ENCODE measurements at places on chromosomes 2 and 18. TPM values are rescaled to one million over a fixed set of nuclear protein-coding genes. Genes with fewer than 3 reads are reported as not detected.

Gene ACTR2
- total RNA-seq, result 223 TPM

Gene TUBA4B
- not detected for total RNA-seq

Gene REG3A
- not detected for total RNA-seq

Gene UGT1A5
- not detected for total RNA-seq

Gene SERPINB5
- total RNA-seq, result not detected

GRCh38 chr18:35236571-35237363 is 4.1 kb upstream of the ZNF397 start:
- no peaks in the 10 kb centered on the region for H3K36me3 ChIP-seq
- H3K27ac ChIP-seq, result no peak overlapping the region
- no peak overlapping the region for H3K4me3 ChIP-seq
- H3K27me3 ChIP-seq, result no peaks in the 10 kb centered on the region
- no peaks in the 10 kb centered on the region for H3K4me1 ChIP-seq

GRCh38 chr2:106996171-106996769 is 110.3 kb upstream of the ST6GAL2 start:
- no peak for DNase-seq
- H3K4me3 ChIP-seq, result no peak overlapping the region
- H3K36me3 ChIP-seq, result no peaks in the 10 kb centered on the region
- H3K27ac ChIP-seq, result peak overlapping the region; percentile 23
- H3K4me1 ChIP-seq, result peaks cover 6% of the 10 kb centered on the region
- no peaks in the 10 kb centered on the region for H3K27me3 ChIP-seq

DNA sequence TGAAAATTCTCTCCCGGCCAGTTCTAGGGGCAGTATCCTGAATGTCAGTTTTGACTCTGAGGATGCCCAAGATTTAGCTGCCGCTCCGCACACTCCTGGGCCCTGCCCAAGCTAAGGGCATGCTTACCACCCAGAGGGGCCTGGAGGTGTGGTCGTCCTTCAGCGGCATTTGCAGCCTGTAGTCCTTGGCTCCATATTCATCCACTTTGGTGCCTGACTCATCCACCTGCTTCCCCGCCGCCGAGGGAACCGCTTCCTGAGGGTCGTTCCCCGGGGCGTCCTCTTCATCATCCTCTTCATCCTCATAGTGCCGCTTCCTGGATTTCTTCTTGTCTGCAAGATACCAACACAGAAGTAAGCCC is 577 bp downstream of the ERCC3 start:
- peaks cover 8% of the 10 kb centered on the region for H3K4me1 ChIP-seq
- peak overlapping the region; percentile 52 for H3K27ac ChIP-seq

GRCh38 chr2:67828066-67828465 is 234.7 kb downstream of the C1D start:
- no peak overlapping the region for H3K4me3 ChIP-seq
- DNase-seq, result no peak
- H3K36me3 ChIP-seq, result no peaks in the 10 kb centered on the region
- H3K27me3 ChIP-seq, result peaks cover 2% of the 10 kb centered on the region
- H3K27ac ChIP-seq, result no peak overlapping the region
- no peaks in the 10 kb centered on the region for H3K4me1 ChIP-seq

GRCh38 chr2:9830685-9831410 is 12.4 kb upstream of the TAF1B start:
- no peak for DNase-seq
- peaks cover 4% of the 10 kb centered on the region for H3K27me3 ChIP-seq
- no peak overlapping the region for H3K4me3 ChIP-seq
- no peaks in the 10 kb centered on the region for H3K4me1 ChIP-seq

GRCh38 chr2:32229635-32230034 is 35.1 kb downstream of the NLRC4 start:
- DNase-seq, result no peak
- H3K4me1 ChIP-seq, result peaks cover 9% of the 10 kb centered on the region
- H3K4me3 ChIP-seq, result no peak overlapping the region
- peaks cover 5% of the 10 kb centered on the region for H3K36me3 ChIP-seq

DNA sequence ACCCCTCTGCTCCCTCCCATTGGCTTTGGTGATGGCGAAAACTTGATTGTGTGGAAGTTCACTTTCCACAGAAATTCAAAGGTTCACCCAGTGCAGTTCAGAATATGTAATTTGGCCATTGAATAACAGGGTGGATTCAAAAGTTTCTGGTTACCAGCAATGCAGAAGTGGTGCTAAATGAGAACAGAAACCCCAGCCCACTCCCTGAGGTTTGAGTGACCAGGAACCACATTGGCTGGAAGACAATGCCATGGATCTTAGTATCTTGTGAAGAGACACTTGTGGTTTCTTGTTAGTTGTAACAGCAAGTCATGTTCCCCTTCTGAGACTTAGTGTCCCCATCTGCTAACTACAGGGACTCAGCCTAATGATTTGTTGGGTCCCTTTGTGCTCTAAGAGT is 49.8 kb downstream of the QPCT start:
- H3K4me1 ChIP-seq, result no peaks in the 10 kb centered on the region
- H3K27me3 ChIP-seq, result no peaks in the 10 kb centered on the region
- no peak for DNase-seq

DNA sequence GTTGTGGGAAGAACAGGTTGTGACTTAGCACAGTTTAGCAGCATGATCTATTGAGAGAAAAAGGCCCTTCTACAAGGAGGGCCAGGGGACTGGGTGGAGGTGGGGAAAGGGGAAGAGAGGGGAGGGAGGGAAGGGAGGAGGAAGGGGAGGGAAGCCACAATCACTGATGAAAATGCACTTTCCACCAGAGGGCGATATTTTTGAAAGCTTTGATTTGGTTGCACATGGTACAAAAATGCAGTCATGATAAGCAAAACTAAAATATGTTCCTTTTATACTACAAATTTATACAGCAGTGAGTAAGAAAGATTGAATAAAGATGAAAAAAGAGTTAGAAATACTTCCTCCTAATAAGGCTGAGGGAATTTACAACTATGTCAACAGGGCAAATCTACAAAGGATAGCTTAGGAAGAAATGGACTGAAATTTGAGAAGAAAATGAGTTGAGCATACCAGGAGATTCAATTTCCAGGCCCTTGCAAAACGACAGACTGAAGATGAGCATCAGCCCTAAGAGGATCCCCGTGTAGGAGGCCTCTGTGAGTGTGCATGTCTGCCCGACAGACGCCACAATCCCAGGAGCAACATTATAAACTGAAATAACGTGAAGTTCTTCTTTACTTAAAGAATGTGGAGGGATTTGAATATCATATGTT is 17.2 kb downstream of the SH3YL1 start:
- H3K4me3 ChIP-seq, result no peak overlapping the region
- peaks cover 2% of the 10 kb centered on the region for H3K27me3 ChIP-seq
- peaks cover 7% of the 10 kb centered on the region for H3K36me3 ChIP-seq
- DNase-seq, result no peak
- H3K4me1 ChIP-seq, result peaks cover 18% of the 10 kb centered on the region

GRCh38 chr2:217935901-217936684 is 66.7 kb downstream of the TNS1 start:
- peaks cover 13% of the 10 kb centered on the region for H3K27me3 ChIP-seq
- H3K36me3 ChIP-seq, result peaks cover 4% of the 10 kb centered on the region
- H3K4me3 ChIP-seq, result no peak overlapping the region
- peaks cover 31% of the 10 kb centered on the region for H3K4me1 ChIP-seq

- H3K27me3 ChIP-seq, result no peaks in the 10 kb centered on the region
- H3K4me1 ChIP-seq, result peaks cover 4% of the 10 kb centered on the region
- no peak for DNase-seq
- no peaks in the 10 kb centered on the region for H3K36me3 ChIP-seq
Observed at GRCh38 chr2:186887107-186888090, 38.4 kb upstream of the ZSWIM2 start.

DNA sequence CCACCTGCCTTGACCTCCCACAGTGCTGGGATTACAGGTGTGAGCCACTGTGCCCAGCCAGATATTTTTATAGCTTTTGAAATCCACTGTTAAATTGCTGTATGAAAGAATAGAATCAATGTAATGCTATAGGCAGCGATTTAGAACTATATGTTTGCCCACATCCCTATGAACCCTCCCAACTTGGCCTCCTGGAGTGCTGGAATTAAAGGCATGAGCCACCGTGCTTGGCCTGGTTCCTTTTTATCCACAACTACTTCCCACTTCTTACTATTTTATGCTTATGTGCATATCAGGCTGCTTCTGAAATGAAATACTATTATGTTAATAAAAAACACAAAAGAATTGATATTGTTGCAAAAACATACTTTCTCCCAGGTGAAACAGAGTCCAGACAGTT is 11.6 kb upstream of the PTPN2 start:
- no peak overlapping the region for H3K4me3 ChIP-seq
- no peaks in the 10 kb centered on the region for H3K4me1 ChIP-seq
- no peaks in the 10 kb centered on the region for H3K36me3 ChIP-seq
- no peaks in the 10 kb centered on the region for H3K27me3 ChIP-seq
- no peak for DNase-seq

DNA sequence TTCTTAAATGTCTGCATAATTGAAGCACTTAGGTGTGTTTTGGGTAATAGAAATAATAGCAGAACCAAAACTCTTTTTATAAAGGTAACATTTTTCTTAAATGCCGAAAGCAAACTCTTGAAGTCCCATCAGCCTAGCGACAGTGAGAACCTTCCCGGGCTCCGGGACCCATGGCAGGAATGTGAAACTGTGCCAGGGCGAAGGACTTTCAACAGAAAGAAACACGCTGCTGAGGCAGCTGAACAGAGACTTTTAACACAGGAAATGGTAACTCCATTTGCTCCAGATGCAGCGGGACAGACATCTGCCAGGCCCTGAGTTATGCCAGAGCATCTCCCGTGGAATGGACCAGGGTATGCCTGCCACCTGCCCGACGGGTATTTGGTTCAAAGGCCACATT is 34.3 kb downstream of the SALL3 start:
- no peak overlapping the region for H3K27ac ChIP-seq
- DNase-seq, result no peak
- peaks cover 2% of the 10 kb centered on the region for H3K27me3 ChIP-seq
- H3K4me3 ChIP-seq, result no peak overlapping the region

DNA sequence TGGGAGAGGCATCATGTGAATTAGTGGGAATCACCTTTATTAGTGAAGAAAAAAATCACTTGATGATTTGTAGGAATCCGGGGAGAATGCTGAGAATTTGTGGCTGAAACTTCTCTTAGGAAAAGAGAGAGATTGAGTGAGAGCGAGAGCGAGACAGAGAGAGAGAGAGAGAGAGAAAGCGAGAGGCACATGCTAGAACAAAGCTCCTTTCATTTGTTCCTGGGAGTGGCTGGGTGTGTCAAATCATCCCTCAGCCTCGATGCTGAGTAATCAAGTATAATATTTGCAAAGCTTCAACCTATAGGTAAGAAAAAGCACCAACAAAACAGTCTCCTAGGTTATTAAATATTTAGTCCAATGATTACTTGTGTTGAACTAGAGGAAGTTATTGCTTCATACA is 4.4 kb upstream of the SERPINB5 start:
- no peaks in the 10 kb centered on the region for H3K27me3 ChIP-seq
- no peak overlapping the region for H3K4me3 ChIP-seq
- H3K27ac ChIP-seq, result no peak overlapping the region

GRCh38 chr2:121524685-121525425 is 5.8 kb upstream of the RNU4ATAC start:
- peaks cover 4% of the 10 kb centered on the region for H3K27me3 ChIP-seq
- peaks cover 30% of the 10 kb centered on the region for H3K4me1 ChIP-seq
- no peak for DNase-seq
- H3K36me3 ChIP-seq, result peaks cover 4% of the 10 kb centered on the region
- H3K4me3 ChIP-seq, result no peak overlapping the region
- H3K27ac ChIP-seq, result no peak overlapping the region

DNA sequence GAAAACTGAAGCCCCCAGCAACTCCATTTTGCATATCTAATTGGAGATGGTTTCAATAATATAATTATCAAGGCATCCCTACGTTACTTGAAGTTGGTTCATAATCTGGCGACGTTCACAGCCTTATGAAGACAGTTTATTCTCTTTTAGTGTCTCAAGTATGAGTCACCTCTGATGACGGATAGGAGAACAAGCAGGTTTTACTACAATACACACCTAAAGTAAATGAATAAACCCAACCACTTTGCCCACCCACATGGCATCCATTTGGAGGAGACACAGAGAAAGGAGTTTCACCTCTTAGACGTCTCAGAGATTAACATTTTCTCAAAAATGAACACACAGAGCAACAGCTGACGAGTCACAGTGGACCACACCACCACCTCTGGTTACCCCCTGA is 40.8 kb downstream of the BCL11A start:
- H3K27ac ChIP-seq, result no peak overlapping the region
- H3K27me3 ChIP-seq, result peaks cover 4% of the 10 kb centered on the region
- peaks cover 9% of the 10 kb centered on the region for H3K4me1 ChIP-seq
- DNase-seq, result no peak
- H3K36me3 ChIP-seq, result no peaks in the 10 kb centered on the region

DNA sequence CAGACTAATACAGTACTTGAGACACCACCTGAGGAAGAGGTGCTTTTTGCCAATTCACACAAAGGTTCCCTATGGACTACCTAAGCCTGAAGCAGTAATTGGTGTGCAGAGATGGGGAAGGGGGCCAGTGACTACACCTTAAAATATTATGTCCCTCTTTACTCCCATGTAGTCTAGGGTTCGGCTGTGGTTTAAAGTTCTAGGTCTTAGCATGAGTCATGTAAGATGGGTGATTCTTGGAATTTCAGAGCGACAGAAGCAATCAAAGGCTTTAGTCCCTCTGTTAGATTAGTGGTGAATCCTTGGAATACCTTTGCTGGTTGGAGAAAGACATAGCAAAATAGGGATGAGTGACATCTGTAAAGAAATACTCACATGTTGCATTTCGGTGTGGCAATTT is 14.3 kb upstream of the CCDC85A start:
- H3K27ac ChIP-seq, result no peak overlapping the region
- no peak overlapping the region for H3K4me3 ChIP-seq
- peaks cover 5% of the 10 kb centered on the region for H3K4me1 ChIP-seq

GRCh38 chr2:152456262-152456661 is 121.3 kb downstream of the FMNL2 start:
- H3K27ac ChIP-seq, result peak overlapping the region; percentile 19
- H3K4me1 ChIP-seq, result peaks cover 55% of the 10 kb centered on the region
- H3K27me3 ChIP-seq, result peaks cover 7% of the 10 kb centered on the region
- H3K36me3 ChIP-seq, result no peaks in the 10 kb centered on the region
- no peak for DNase-seq

- H3K4me1 ChIP-seq, result no peaks in the 10 kb centered on the region
- H3K36me3 ChIP-seq, result peaks cover 41% of the 10 kb centered on the region
- DNase-seq, result no peak
- no peak overlapping the region for H3K27ac ChIP-seq
- H3K27me3 ChIP-seq, result peaks cover 2% of the 10 kb centered on the region
Observed at GRCh38 chr2:55196526-55196925, 35.6 kb downstream of the CLHC1 start.

GRCh38 chr18:9965711-9966624 is 52.2 kb downstream of the VAPA start:
- H3K27ac ChIP-seq, result no peak overlapping the region
- H3K4me3 ChIP-seq, result no peak overlapping the region
- H3K36me3 ChIP-seq, result peaks cover 4% of the 10 kb centered on the region
- H3K27me3 ChIP-seq, result peaks cover 2% of the 10 kb centered on the region

All from glutamatergic neuron (in vitro differentiated cells).